Activated CD4-positive, alpha-beta T cell treated with anti-CD3 and anti-CD28 coated beads, Interleukin-2, amount 10 ng/mL, durations not matched to agents 24 days and 14 days (primary cell): ENCODE measurements at places on chromosomes 16 and 17. TPM values are rescaled to one million over a fixed set of nuclear protein-coding genes. Genes with fewer than 3 reads are reported as not detected.

CNGB1 gene
- total RNA-seq, result not detected in 2 replicates

CRISPLD2 gene
- 0.19 and 0.26 TPM in 2 replicates for total RNA-seq

RNPS1 gene
- total RNA-seq, result 399 and 416 TPM in 2 replicates

PYY gene
- total RNA-seq, result 0.26 TPM in 1 of 2 replicates, not detected in the other

ADAM11 gene
- 0.12 TPM in 2 replicates for total RNA-seq

KRT27 gene
- not detected in 2 replicates for total RNA-seq

HID1 gene
- 0.17 TPM in 1 of 2 replicates, not detected in the other for total RNA-seq

PIRT gene
- total RNA-seq, result not detected in 2 replicates

SLC12A3 gene
- total RNA-seq, result not detected in 2 replicates

MT1E gene
- total RNA-seq, result 136 and 152 TPM in 2 replicates

DNAAF8 gene
- not detected in 2 replicates for total RNA-seq

AATK gene
- 0.42 and 0.78 TPM in 2 replicates for total RNA-seq

COG8 gene
- 44.1 and 44.6 TPM in 2 replicates for total RNA-seq

CYB5B gene
- 154 and 166 TPM in 2 replicates for total RNA-seq

SYCE1L gene
- 4.9 and 7.9 TPM in 2 replicates for total RNA-seq

DNAH9 gene
- total RNA-seq, result not detected in 2 replicates

TK2 gene
- 5.8 and 6.7 TPM in 2 replicates for total RNA-seq

CLEC18B gene
- 0.21 and 0.42 TPM in 2 replicates for total RNA-seq

CTRB2 gene
- not detected in 2 replicates for total RNA-seq

WFIKKN2 gene
- not detected in 2 replicates for total RNA-seq

ADORA2B gene
- 1.9 and 3.1 TPM in 2 replicates for total RNA-seq

ITGA3 gene
- 14.5 and 15.0 TPM in 2 replicates for total RNA-seq

KREMEN2 gene
- total RNA-seq, result 0.17 and 0.28 TPM in 2 replicates

GUCY2D gene
- not detected in 2 replicates for total RNA-seq

CLEC3A gene
- total RNA-seq, result not detected in 2 replicates

TMIGD1 gene
- not detected in 2 replicates for total RNA-seq

ACSM2B gene
- total RNA-seq, result not detected in 2 replicates

XYLT1 gene
- total RNA-seq, result 13.0 and 14.7 TPM in 2 replicates

GCGR gene
- not detected in 2 replicates for total RNA-seq

SHISA9 gene
- total RNA-seq, result 0.12 TPM in 1 of 2 replicates, not detected in the other

PPY gene
- total RNA-seq, result not detected in 2 replicates

STAC2 gene
- not detected in 2 replicates for total RNA-seq

TSNAXIP1 gene
- total RNA-seq, result 0.65 and 0.80 TPM in 2 replicates

SRCIN1 gene
- total RNA-seq, result 0.21 and 0.26 TPM in 2 replicates

CYGB gene
- not detected in 2 replicates for total RNA-seq

TMEM220 gene
- 0.56 and 1.3 TPM in 2 replicates for total RNA-seq

RUNDC3A gene
- total RNA-seq, result 0.42 TPM in 1 of 2 replicates, not detected in the other
